RPMI8226 (cell line): ENCODE measurements at places on chromosomes 1 and 21.

DNA sequence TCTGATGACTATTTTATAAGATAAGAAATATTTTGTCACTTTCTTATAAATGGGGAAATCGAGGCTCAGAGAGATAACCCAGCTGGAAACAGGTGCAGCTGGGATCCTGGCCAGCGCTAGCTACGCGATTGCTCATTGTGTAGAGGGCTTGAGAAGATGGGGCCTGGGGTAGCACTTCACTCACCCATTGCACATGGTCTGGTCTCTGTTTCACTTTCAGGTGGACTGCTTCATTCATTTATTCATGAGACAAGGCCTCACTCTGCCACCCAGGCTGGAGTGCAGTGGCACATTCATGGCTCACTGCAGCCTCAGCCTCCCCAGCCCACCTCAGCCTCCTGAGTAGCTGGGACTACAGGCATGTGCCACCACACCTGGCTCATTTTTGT lies 23.8 kb downstream of the UBE4B start:
- DNase-seq, result peak; percentile 14

GRCh38 chr1:89465201-89465600 lies 59.4 kb upstream of the LRRC8B start:
- no peak for DNase-seq

DNA sequence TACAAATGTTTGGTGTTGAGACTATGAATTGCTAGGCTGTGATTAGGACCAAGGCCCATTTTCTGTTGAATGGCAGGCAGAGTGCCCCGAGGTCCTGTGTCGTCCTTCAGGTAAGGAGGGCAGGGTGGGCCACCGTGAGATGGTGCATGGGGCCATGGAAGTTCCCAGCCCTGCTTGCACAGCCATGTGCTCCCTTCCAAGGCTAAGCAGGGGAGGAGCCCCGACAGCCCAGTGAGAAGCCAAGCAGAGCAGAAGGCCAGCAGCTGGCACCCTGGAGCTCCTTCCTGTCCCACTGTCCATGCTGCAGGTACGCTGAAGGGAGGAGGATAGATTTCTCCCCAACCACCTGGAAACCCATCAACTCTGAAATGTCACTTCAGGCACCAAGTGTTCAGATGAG lies 8.2 kb upstream of the NUAK2 start:
- no peak for DNase-seq

- DNase-seq, result no peak
Measured at GRCh38 chr1:235675152-235675890, 25.7 kb upstream of the GNG4 start.

DNA sequence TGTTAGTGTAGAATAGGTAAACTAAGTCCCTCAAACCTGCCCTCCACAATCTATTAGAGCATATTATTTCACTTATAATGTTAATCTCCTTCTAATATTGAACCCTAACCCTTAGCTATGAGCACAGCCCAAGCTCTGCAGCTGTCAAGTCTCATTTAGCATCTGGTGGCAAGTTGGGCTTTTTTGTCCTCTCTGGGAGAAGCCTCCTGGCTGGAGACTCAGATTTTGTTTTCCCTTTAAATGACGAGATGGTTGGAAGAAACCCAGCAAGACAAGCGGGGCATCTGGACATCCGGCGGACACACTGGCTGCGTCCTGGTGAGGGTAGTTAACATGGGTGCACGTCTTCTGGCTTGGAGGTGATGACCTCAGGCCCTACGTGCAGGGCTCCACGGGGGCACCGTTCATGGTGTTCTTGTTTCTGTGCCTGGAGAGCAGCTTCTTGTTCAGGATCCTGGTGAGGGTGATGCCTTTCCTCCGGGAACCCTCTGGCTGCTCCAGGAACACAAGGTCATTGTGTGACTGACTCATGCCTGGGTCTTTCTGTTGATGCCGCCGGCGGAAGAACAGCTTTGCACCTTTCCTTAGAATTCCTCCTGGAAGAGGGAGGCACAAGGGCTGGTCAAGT lies 9.7 kb upstream of the PRDM15 start:
- no peak for DNase-seq

DNA sequence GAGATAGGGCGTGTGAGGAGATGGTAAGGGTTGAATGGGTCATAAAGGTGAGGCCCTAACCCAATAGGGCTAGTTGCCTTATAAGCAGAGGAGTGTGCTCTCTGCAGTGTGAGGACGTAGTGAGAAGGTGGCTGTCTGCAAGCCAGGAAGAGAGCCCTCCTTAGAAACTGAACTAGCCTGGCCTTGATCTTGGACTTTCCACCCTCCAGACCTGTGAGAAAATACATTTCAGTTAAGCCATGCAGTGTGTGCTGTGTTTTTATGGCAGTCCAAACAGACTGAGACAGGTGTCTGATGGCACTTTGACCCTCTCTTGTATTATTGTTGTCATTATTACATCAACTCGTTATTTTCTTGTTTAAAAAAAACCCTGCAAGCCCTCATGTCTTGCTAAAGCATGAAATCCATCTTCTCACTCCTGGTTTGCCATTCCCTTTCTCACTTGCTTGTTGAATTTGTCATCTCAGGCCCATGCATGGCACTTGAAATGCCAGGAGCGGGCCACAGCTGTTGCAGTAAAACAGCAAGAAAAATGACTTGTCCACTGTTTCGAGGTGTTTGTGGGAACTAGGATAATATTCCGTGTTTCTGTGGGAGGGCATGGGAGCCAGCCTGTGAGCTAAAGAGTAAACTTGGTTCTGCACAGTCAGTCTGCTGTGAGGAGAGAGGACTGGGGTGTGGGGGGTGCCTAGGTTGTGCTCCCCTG lies 78.6 kb downstream of the STUM start:
- no peak for DNase-seq

- DNase-seq, result peak; percentile 38
Measured at GRCh38 chr1:56461158-56462127, 117.9 kb downstream of the PLPP3 start.

DNA sequence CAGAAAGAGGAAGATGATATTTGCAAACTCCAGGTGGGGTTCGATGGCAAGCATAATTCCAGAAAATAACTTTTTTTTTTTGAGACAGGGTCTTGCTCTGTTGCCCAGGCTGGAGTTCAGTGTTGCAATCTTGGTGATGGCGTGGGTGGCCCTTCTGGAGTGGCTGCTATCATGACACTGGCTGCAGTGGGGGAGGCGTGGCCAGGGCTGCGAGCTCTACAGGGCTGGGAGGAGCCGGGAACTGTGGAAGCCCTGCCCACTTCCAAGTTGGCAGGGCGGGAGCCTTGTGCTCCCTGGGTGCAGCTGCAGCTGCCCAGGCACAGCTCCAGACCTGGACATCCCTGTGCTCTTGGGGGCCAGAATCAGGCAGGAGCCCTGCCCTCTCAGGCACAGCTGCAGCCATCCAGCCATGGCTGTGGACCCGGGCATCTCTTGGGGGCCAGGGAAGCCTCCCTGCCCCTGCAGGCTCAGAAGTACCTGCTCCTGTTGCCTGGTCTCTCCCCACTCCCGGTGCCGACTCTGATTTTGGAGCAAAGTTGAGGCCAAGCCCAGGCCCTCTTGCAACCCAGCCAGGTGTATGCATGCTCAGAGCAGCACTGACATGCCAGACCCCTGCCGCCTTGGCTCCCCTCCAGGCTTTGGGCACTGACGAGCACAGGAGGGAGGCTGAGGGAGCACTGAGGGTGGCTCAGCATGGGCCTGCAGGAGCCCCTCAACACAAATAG lies 7.2 kb upstream of the BCL10 start:
- peak; percentile 29 for DNase-seq

- DNase-seq, result peak; percentile 95
Measured at GRCh38 chr1:39410915-39411436, 80.5 kb upstream of the BMP8A start.

GRCh38 chr1:24253571-24253970 lies 65.6 kb upstream of the GRHL3 start:
- DNase-seq, result no peak
